Stomach (tissue), 19 donors: ENCODE measurements at places on chromosomes 2 and 18. TPM values are rescaled to one million over a fixed set of nuclear protein-coding genes. Genes with fewer than 3 reads are reported as not detected.
A peak's percentile ranks its signal among the peaks of the same experiment; 100 is the strongest.

- no peak overlapping the region for H3K4me3 ChIP-seq
- no peak for DNase-seq
- no peaks in the 10 kb centered on the region for H3K27me3 ChIP-seq
- no peaks in the 10 kb centered on the region for H3K36me3 ChIP-seq
Measured at GRCh38 chr2:88517759-88518201, 65.3 kb upstream of the FOXI3 start.

GRCh38 chr2:224157655-224158054 is 118.6 kb upstream of the SERPINE2 start:
- no peak for DNase-seq
- no peaks in the 10 kb centered on the region for H3K36me3 ChIP-seq
- no peaks in the 10 kb centered on the region for H3K27me3 ChIP-seq
- H3K4me1 ChIP-seq: no peaks in the 10 kb centered on the region
- no peak overlapping the region for H3K27ac ChIP-seq

The SPP2 gene
- total RNA-seq: not detected

The PLGLB2 gene
- 2.9 TPM for total RNA-seq

The TRIM54 gene
- total RNA-seq: not detected

- peaks cover 39% of the 10 kb centered on the region for H3K27me3 ChIP-seq
- peak overlapping the region; percentile 67 for H3K4me3 ChIP-seq
- DNase-seq: peak; percentile 85
- peaks cover 35% of the 10 kb centered on the region for H3K4me1 ChIP-seq
- H3K27ac ChIP-seq: peak overlapping the region; percentile 90
Measured at GRCh38 chr2:144520756-144521487, 1.0 kb upstream of the ZEB2 start.

DNA sequence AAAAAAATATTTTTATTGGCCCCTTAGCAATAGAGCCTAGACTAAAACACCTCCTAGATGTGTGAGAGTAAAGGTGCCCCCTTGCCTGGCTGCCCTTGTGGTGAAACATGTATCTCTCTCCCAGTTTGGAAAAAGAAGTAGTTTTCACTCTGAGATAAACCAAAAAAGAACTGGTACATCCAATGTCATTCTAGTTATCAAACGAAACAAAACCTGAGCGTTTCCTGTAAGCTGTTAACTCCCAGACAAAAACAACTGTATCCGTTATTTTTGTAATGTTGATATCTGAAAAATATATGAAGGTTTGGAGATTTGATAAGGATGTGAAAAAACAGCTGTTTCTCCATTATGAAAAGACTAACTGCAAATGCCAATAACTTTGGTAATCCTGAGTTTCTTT is 24.3 kb downstream of the HEATR5B start:
- H3K27ac ChIP-seq: no peak overlapping the region
- no peak for DNase-seq
- no peak overlapping the region for H3K4me3 ChIP-seq
- H3K27me3 ChIP-seq: no peaks in the 10 kb centered on the region
- H3K36me3 ChIP-seq: peaks cover 52% of the 10 kb centered on the region

- H3K27ac ChIP-seq: no peak overlapping the region
- peaks cover 5% of the 10 kb centered on the region for H3K4me1 ChIP-seq
- no peaks in the 10 kb centered on the region for H3K27me3 ChIP-seq
Measured at GRCh38 chr2:241968417-241968816, 98.9 kb downstream of the RTP5 start.

DNA sequence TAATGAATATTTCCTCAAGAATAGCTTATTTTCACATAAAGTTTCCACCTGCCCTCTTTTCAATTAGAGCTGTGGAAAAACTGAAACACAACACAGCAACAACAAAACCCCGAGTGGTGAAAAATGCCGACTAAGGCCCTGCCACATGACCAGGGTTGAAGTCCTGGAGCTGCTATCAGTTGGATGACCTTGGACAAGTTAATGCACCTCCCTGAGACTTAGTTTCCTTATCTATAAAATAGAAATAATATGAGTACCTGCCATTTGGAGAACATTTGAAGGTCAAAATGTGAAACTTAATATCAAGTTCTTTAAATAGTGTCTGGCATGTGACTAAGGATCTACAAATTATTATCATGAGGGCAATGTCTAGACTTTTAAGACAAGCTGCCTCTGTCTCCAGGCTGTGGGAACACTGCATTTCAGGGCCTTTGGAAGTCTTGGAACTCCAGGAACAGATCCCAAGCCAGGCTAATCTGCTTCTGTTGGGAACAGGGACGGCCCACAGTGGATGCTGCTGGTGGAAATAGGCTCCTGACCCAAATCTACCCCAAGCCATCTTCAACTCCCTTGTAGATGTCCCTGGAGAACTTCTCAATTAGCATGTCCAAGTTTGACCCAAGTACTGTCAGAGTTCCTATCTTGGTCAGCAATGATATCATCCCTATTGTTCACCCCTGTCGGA is 42.0 kb upstream of the TRIB2 start:
- H3K27me3 ChIP-seq: no peaks in the 10 kb centered on the region
- peak overlapping the region; percentile 80 for H3K27ac ChIP-seq
- no peaks in the 10 kb centered on the region for H3K36me3 ChIP-seq
- DNase-seq: no peak
- H3K4me1 ChIP-seq: peaks cover 10% of the 10 kb centered on the region
- no peak overlapping the region for H3K4me3 ChIP-seq

- no peak for DNase-seq
- no peaks in the 10 kb centered on the region for H3K4me1 ChIP-seq
- no peak overlapping the region for H3K4me3 ChIP-seq
- H3K27me3 ChIP-seq: no peaks in the 10 kb centered on the region
- no peak overlapping the region for H3K27ac ChIP-seq
Measured at GRCh38 chr2:54735636-54736035, 12.2 kb downstream of the EML6 start.

GRCh38 chr2:35220461-35220860 is 1135.1 kb upstream of the CRIM1 start:
- no peaks in the 10 kb centered on the region for H3K36me3 ChIP-seq
- no peak for DNase-seq
- no peak overlapping the region for H3K27ac ChIP-seq
- H3K4me1 ChIP-seq: no peaks in the 10 kb centered on the region
- no peaks in the 10 kb centered on the region for H3K27me3 ChIP-seq
- H3K4me3 ChIP-seq: no peak overlapping the region

DNA sequence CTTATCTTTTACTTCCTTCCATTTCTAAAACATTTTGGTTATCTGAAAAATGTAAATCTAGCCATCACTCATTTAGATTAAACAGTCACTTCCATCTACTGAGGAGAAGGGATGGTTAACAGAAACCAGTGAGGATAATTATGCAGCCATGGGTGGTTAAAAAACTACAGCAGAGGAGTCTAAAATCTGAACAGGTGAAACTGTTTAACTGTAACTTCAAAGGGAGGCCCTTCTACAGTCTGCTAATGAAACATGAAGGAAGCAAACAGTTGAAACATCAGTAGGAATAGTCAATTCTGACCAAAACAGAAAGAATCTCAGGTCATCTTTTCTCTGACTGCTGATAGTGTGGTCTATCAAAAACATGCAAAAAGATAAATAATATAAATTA is 71.0 kb downstream of the DTNB start:
- H3K36me3 ChIP-seq: no peaks in the 10 kb centered on the region
- no peaks in the 10 kb centered on the region for H3K27me3 ChIP-seq
- H3K4me1 ChIP-seq: no peaks in the 10 kb centered on the region
- no peak overlapping the region for H3K4me3 ChIP-seq
- no peak for DNase-seq

DNA sequence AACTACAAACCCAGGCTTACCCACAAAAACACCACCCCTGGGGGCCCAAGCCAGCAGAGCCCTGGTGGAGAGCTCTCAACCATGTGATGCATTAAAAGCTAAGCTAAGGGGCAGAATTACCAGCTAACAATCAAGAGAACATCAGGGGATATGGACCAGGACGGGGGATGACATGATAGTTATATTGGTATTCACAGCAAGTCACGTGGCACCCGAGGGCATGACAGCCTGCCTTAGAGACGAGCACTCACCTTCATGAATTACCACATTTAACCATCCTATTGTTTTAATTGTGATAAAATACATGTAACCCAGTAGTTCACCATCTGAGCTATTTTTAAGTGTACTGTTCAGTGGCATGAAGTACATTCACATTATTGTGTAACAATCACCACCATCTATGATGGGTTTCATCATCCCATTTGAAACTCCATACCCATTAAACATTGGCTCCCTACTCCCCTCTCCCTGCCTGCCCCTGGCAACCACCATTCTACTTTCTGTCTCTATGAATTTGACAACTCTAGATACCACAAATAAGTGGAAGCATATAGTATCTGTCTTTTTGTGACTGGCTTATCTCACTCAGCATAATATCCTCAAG is 245.6 kb downstream of the ANAPC1 start:
- no peaks in the 10 kb centered on the region for H3K27me3 ChIP-seq
- no peaks in the 10 kb centered on the region for H3K36me3 ChIP-seq
- DNase-seq: no peak

DNA sequence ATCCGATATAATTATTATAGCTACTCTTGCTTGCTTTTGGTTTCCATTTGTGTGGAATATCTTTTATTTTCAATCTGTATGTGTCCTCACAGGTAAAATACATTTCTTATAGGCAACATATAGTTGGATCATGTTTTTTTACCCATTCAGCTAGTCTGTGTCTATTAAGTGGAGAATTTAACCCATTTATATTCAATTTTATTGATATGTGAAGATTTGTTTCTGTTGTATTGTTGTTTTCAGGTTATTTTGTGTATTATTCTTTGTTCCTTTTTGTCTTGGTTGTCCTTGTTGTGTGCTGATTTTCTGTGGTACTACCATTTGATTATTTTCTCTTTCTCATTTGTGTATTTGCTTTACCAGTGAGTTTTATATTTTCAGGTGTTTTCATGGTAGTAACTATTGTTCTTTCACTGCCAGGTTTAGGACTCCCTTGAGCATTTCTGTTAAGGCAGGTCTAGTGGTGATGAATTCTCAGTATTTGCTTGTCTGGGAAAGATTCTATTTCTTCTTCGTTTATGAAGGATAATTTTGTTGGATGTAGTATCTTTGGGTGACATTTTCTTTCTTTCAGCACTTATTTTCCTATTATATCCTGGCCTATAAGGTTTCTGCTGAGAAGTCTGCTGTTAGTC is 95.4 kb downstream of the ANKRD12 start:
- H3K27ac ChIP-seq: no peak overlapping the region
- no peaks in the 10 kb centered on the region for H3K4me1 ChIP-seq
- no peaks in the 10 kb centered on the region for H3K27me3 ChIP-seq
- H3K36me3 ChIP-seq: peaks cover 83% of the 10 kb centered on the region
- H3K4me3 ChIP-seq: no peak overlapping the region

- no peak for DNase-seq
- H3K4me1 ChIP-seq: no peaks in the 10 kb centered on the region
- no peak overlapping the region for H3K4me3 ChIP-seq
- H3K27me3 ChIP-seq: no peaks in the 10 kb centered on the region
Measured at GRCh38 chr18:78396756-78397155, 582.9 kb upstream of the SALL3 start.

- no peak for DNase-seq
- peaks cover 28% of the 10 kb centered on the region for H3K36me3 ChIP-seq
- no peaks in the 10 kb centered on the region for H3K27me3 ChIP-seq
- H3K4me3 ChIP-seq: no peak overlapping the region
- H3K4me1 ChIP-seq: no peaks in the 10 kb centered on the region
Measured at GRCh38 chr18:9249254-9249653, 85.3 kb upstream of the TWSG1 start.

The ABHD3 gene
- total RNA-seq: 33.4 TPM

- H3K4me1 ChIP-seq: peaks cover 10% of the 10 kb centered on the region
- peaks cover 4% of the 10 kb centered on the region for H3K36me3 ChIP-seq
- DNase-seq: no peak
- H3K4me3 ChIP-seq: no peak overlapping the region
- no peaks in the 10 kb centered on the region for H3K27me3 ChIP-seq
Measured at GRCh38 chr2:241082341-241083090, 19.6 kb downstream of the MTERF4 start.

- no peak overlapping the region for H3K4me3 ChIP-seq
- no peaks in the 10 kb centered on the region for H3K36me3 ChIP-seq
- H3K27ac ChIP-seq: no peak overlapping the region
- DNase-seq: no peak
Measured at GRCh38 chr2:240213226-240213475, 72.7 kb upstream of the OTOS start.

The GKN1 gene
- 867 TPM for total RNA-seq

- no peaks in the 10 kb centered on the region for H3K4me1 ChIP-seq
- no peaks in the 10 kb centered on the region for H3K36me3 ChIP-seq
- no peak overlapping the region for H3K27ac ChIP-seq
- no peak overlapping the region for H3K4me3 ChIP-seq
- peak; percentile 86 for DNase-seq
Measured at GRCh38 chr18:50401888-50402287, 27.0 kb downstream of the SKA1 start.

DNA sequence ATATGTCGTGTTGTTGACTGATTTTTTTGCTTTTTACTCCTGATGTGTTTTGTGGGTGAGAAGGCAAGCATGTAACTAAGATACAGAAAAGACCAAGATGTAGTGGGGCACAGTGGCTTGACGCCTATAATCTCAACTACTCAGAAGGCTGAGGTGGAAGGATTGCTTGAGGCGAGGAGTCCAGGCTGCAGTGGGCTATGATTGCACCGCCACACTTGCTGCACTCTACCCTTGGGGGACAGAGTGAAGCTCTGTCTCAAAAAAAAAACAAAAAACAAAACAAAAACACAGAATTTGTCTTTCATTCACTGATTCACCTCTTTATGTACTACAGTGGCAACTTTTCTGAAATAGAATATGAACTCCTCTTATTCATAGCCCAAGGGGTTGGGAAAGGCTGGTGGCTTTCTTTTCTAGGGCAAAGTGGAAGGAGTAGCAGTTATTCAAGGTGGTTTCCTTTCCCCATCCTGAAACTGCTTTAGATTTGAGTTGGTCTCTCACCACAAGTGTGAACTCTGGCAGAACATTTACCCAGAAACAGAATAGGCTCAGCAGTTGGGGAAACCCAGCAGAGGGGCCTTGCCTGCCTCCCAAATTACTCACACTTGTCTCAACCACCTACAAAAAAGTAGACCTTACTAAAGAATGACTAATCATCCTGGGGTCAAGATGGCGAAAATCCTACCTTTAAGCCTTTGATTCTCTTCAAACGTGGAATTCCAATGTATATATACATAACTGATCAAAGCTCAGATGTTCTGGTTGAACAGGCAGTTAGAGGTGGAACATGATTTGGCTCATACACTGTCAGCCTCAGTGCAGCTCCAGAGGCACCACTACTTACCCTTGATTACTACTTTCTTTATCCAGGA is 6.5 kb downstream of the TANK start:
- no peaks in the 10 kb centered on the region for H3K27me3 ChIP-seq
- H3K4me3 ChIP-seq: no peak overlapping the region
- no peak for DNase-seq
- peaks cover 16% of the 10 kb centered on the region for H3K36me3 ChIP-seq
- peaks cover 11% of the 10 kb centered on the region for H3K4me1 ChIP-seq

The TMEM37 gene
- 5.7 TPM for total RNA-seq

DNA sequence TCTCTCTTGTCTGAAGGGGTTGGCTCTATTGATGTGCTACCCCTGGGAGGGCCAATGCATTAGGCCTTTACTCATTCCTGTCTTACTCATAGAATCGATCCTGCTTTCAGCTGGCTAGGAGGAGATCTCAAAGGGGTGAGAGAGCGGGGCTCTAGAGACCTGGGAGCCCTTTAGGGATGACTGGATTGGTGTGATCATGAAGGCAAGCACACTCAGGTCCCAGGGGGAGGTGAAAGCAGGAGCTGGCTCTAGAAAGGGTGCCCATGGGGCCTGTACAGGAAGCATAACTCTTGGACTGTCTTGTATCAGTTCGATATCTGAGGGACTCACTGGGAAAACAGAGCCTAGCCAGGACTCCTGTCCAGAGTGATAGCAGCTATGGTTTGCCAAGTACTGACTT is 47.8 kb downstream of the INPP4A start:
- DNase-seq: no peak
- no peak overlapping the region for H3K4me3 ChIP-seq
- H3K27ac ChIP-seq: no peak overlapping the region

- DNase-seq: no peak
- no peaks in the 10 kb centered on the region for H3K36me3 ChIP-seq
- no peak overlapping the region for H3K4me3 ChIP-seq
- H3K27ac ChIP-seq: no peak overlapping the region
Measured at GRCh38 chr2:24515335-24515734, 24.3 kb downstream of the NCOA1 start.
